ENCODE measurements at places on chromosomes 16 and 17. TPM values are rescaled to one million over a fixed set of nuclear protein-coding genes. Genes with fewer than 3 reads are reported as not detected.

GRCh38 chr16:18965555-18965954 lies 18.2 kb upstream of the TMC7 start:
- no peak for DNase-seq

GRCh38 chr16:14301169-14302030 lies 230.3 kb downstream of the MRTFB start:
- DNase-seq = peak; percentile 49

- DNase-seq = no peak
These were observed 136.0 kb downstream of the ANKRD11 start for GRCh38 chr16:89354325-89354724.

DNA sequence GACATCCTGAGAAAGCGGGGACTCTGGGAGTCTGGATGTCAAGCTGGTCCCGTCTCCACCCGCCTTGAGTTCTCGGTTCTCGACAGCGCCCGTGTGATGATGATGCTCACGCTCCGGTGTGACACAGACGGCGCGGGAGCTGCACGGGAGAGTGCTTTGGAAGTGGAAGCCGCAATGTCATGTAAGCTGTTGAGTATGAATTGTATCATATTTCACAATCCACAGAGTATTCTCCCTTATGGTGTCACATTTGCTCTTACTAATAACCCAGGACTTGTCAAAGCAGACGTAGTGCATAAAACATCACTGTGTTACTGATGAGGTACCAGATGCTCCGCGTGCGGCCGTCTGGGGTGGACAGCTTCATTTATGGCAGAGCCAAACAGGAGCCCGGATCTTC lies 217.5 kb upstream of the CHMP6 start:
- no peak for DNase-seq

DNA sequence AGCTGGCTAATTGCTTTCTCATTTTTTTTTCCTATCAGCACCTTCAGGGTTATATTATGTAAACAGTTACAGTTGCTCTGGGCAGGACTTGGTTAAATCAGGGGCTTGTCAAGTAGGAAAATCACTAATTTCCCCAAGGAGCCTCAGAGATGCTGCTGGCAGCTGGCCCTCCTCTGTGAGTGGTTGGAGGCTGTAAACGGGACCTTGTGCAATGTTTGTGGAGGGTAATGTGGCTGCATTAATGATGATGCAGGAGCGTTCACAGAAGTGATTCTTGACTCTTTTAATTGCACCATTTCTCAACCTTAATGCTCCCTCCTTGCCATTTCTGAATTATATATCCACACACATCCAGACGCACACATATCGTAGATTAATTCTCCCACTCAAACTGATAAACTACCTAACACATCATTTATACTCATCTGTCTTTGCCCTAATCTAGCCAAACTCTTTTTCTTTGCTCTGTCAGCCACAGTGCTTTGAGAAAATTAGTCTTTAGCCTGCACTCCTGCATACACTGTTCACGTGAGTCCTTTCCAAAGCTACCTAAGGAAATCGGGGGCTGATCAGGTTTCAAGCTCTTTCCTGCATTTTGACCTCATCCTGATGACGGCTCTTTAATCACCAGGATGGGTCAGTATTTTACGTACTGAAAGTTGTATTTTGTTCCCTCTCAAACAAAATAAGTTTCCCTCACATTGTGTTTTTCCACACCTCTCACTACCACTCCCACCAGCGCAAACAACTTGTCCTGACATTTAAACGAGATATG lies 154.4 kb upstream of the PIRT start:
- DNase-seq = no peak

DNA sequence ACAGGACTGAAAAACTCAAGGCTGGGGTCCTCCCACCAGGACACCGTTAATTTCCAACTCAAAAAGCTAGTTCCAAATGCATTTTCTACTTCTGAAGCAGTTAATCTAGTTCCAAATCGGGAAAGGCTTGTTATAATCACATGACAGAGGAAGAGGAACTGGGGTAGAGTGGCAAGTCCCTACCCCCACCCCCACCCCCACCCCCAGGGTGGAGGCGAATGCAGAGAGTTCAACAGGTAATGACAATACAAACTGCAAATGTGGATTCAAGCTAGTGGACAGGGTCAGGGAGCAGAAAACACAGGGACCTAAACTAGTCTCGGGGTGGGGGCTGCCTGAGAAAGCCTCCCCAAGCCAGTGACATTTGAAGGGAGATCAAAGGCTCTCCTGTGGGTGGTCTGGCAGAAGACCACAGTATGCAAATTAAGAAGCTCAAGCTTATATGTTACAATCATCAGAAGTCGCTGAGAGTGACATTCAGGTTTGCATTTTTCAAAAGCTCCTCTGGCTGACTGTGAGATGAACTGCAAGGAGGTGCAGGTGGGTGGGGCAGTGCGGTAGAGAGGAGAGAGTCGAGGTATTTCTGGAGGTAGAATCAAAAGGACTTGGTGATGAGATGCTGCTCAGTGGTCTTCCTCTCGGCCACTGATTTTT lies 56.4 kb upstream of the SLC25A19 start:
- DNase-seq = no peak

DNA sequence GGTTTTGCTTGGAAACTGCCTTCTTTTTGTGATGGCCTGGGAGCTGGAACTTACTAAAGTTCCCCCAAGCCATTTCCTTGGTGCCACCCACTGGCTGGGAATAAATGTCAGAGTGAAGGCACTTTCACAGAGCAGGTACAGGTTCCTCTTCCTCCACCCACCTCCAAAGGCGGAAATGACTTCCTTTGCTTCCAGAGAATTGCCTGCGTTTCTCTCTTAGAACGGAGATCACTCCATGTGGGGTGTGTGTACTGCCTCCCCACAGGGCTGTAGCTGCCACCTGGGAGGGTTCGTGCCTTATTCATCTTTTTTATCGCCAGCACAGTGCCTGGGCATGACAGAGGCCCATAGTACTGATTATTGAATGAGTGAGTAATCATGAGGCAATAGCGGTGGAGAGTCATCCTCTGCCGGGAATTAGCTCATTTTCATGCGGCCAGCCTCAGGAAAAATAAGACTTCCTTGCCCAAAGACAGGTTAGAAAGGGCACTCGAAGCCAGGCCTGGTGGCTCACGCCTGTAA lies 32.2 kb upstream of the HAS3 start:
- peak; percentile 38 for DNase-seq

DNA sequence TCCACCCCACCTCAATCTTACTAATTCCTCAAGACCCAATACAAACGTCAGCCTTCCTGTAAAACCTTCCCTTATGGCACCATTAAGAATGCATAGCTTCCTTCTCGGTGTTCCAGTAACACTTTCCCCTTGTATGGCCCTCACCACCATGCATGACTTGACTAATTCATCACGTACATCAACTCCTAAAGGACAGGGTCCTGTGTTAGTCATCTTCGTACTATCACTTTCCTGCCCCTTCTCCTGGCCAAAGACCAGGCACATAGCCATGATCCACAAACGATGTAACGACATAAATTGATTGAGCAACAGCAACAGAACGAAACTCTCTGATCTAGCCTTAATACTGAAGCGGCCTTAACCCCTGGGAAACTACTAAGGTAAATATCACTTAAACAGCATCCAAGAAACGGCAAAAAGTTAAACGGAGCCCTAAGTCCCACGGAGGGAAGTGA lies 612 bp downstream of the PSMD12 start:
- peak; percentile 61 for DNase-seq

DNA sequence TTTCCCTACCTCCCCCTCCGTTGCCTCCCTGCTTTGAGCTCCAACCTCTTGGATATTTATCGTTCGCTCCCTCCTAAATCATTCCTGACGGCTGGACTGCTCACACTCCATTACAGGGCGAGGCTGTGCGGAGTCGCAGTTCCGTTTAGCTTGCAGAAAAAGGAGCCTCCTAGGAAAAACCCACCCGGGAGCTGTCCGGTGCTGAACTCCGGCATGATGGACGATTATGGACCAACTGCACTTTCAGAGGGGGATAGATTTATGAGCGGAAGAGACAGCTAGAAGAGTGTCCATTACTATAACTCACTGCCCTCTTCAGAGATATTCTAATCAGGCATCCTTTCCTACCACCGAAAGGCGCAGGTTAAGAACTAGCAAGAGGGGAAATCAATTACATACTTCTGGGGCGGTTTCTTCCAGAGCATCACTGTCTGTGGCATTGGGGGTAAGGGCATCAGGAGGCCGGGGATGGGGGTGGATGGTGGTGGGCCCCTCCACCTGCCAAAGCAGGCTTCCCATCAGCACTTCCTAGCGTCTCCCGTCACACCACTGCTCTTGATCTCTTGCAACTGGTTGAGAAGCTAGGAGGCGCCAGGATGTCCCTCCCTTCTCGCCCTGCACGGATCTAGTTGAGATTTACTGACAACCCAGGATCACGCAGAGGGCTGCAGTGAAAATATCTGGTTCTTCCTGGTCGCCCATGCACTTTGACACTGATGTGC lies 251.2 kb downstream of the ENGASE start:
- no peak for DNase-seq

ACSM2B gene
- polyA plus RNA-seq = 22.9 TPM

GIT1 gene
- 30.8 TPM for polyA plus RNA-seq

KCNJ2 gene
- not detected for polyA plus RNA-seq

CAPNS2 gene
- not detected for polyA plus RNA-seq

TEDC2 gene
- 5.9 TPM for polyA plus RNA-seq

CDT1 gene
- 23.8 TPM for polyA plus RNA-seq

SCGB1C2 gene
- not detected for polyA plus RNA-seq

KRT9 gene
- not detected for polyA plus RNA-seq

SLC13A2 gene
- not detected for polyA plus RNA-seq

CCL7 gene
- polyA plus RNA-seq = not detected
